MG63 (cell line): ENCODE measurements at places on chromosomes 3 and 15. TPM values are rescaled to one million over a fixed set of nuclear protein-coding genes. Genes with fewer than 3 reads are reported as not detected.

PAQR5 gene
- 8.6 and 8.9 TPM in 2 replicates for total RNA-seq

TGM4 gene
- total RNA-seq, result 0.43 TPM in 1 of 2 replicates, not detected in the other

ADPRH gene
- 0.69 and 3.4 TPM in 2 replicates for total RNA-seq

UBA7 gene
- total RNA-seq, result 5.8 and 6.9 TPM in 2 replicates

PRSS50 gene
- not detected in 2 replicates for total RNA-seq

FOXB1 gene
- not detected in 2 replicates for total RNA-seq

HTR3C gene
- total RNA-seq, result not detected in 2 replicates

PARP15 gene
- 0.10 TPM in 1 of 2 replicates, not detected in the other for total RNA-seq

ERC2 gene
- not detected in 2 replicates for total RNA-seq

MST1 gene
- 0.33 TPM in 1 of 2 replicates, not detected in the other for total RNA-seq

MRPL3 gene
- 334 and 451 TPM in 2 replicates for total RNA-seq

TM4SF18 gene
- total RNA-seq, result 4.5 and 6.4 TPM in 2 replicates

ZNF609 gene
- total RNA-seq, result 6.2 and 7.1 TPM in 2 replicates

LRRC2 gene
- total RNA-seq, result 0.10 and 0.36 TPM in 2 replicates

UROC1 gene
- total RNA-seq, result not detected in 2 replicates

- no peak for DNase-seq
Measured at GRCh38 chr3:72224804-72225509, 440.0 kb upstream of the PROK2 start.

- DNase-seq, result no peak
Measured at GRCh38 chr3:111605018-111605417, 9.9 kb upstream of the ZBED2 start.

DNA sequence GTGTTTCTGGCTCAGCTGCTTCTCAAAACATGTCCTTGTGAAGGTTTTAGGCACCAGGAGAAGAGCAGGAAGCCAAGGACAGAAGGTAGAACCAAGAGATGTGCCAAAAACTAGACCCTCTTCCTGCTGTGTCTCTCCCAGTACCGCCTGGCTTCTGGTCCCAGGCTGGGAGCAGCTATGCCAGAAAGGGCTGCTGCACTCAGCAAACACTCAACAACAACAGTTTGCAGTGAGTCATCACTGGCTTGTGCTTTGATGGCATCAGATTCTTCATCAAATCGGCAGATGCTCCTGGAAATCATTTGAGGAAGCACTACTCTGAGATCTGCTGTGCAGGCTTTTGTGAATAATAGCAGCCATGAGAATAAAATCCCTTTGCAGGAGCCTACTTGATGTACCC, 63.2 kb downstream of the DGKG start:
- DNase-seq, result peak; percentile 68

DNA sequence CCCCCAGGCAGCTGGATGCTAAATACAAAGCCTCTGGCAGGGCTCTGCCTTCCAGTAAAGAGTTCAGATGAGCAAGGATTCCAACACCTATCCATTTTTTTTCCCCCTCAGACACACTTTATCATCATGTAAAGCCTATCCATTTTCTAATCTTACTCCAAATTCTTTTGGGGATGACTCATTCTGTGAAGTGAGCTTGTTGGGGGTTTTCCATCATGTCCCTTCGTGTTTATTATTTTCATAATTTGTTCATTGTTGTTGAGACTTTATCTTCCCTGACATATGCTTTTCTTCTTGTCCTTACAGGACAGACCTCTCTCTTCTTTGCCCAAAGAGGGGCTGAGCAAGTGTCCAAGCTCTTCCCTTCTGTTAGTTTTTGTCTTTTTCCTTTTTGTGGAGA, 34.7 kb upstream of the SH3BP5 start:
- DNase-seq, result no peak

- no peak for DNase-seq
Measured at GRCh38 chr15:78978601-78979179, 33.8 kb upstream of the CTSH start.

DNA sequence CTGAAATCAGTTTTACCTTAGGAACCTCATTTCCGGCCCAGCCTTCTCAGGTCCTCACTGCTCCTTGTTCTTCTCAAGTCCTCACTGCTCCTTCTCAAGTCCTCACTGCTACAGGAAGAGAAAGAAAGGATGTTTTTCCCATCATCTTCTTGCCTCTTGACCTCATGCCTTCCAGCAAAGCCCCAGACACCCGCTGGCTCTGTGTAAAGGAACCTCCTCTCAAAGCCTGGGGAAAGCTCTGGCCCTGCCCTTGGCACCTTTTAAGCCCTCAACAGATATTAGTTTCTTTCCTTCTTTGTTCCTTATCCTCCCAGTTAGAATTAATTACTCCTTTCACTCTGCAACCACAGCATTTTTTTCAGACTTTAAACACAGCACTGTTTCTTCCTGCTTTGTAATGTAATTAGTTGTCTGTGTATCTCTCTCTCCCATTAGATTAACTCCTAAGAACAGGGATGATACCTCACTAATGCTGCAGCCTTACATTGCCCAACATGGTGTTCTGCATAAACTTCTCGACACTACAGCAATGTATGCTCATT, 4.0 kb upstream of the WDR49 start:
- no peak for DNase-seq

- no peak for DNase-seq
Measured at GRCh38 chr3:195441051-195441450, 1.8 kb downstream of the ACAP2 start.

DNA sequence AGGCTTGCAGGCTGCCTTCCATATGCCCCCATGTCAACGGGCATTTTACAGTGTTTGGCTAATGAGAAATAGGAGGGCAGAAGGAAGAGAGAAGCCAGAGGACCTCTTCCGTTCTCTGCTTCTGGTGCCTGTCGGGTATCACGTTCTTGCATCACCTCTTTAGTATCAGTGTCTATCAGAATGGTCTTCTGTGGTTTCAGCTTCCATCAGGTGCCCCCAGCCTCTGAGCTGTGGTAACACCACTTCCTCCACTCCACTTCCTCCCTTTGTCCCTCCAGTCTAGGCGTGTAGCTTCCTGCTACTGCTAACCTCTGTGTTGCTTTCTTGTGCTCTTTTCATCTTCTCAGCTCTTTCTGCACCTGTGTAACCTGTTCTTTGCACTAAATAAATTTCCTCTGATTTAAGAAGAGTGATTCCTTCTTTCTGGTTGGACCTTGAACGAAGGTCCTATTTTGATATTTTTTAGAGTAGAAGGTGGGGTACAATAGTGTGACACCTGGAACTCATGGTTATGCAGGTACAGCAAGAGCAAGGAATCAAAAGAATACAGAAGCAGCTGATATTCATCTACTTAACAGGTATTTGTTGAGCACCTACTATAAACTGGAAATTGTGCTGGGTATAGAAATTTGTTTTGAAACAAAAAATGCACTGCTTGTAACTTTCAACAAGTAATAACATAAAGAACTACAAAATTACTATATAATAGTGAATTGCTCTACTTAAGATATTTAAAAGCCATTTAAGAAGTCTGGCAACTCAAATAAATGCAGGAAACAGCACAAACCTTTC, 27.4 kb upstream of the FOXB1 start:
- DNase-seq, result no peak

DNA sequence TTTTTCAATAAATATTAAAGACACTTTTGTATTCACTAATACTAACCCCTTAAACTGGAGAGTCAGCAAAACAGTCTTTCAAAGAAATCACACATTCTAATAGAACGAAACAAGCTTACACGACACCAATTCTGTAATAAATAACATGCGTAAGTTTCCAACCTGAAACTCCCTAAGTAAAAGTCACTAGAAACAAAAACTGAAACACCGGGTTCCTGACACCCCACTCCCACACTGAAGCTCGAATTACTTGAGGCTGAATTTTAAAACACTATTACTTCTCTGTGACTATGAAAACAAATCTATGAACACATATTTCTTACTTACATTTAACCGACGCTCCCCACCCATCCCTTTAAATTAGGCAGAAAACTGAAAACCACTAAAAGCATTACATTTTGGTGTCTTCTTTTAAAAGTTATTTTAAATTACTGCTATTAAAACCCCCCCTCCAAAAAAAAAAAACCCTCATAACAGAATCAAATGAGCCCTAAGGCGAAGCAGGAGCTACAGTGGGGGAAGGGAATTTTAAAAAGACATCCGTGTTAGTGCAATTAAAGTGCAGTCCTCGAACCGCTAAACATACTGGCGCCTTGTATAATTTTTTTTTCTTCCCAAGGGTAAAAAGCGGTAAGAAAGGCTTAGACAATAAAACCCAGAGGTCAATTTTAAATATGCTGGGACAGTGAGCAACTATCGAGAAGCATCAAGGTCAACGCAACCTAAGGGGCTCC, 878 bp downstream of the SPPL2A start:
- DNase-seq, result no peak

DNA sequence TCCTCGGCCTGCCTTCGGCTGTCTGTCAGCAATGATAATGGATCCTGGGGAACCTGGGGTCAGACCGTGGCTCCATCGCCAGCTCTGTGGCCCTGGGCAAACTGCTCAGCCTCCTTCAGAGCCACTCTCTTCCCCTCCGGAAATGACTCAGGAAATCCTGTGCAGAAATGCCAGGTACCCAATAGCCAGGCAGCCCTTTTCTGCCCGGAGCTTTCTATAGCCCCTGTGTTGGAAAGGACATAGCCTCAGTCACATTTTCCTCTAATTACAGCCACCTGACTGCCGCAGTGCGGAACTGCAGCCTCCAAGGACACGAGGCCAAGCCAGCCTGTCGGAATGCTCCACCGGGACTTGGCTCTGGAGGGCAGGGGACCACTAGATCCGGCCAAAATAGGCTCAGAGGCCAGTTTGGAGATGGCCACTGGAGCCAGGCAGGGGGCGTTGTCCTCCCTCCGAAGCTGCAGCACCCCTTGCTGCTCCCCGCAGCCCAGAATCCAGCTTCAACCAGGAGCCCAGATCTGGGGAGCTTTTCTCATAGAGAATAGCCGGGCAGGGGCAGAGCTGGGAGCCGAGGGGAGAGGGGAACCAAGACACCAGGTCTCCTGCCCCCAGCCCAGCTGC, 11.6 kb upstream of the ZXDC start:
- DNase-seq, result peak; percentile 38

GRCh38 chr3:140298569-140299070, 363.6 kb downstream of the CLSTN2 start:
- DNase-seq, result no peak

DNA sequence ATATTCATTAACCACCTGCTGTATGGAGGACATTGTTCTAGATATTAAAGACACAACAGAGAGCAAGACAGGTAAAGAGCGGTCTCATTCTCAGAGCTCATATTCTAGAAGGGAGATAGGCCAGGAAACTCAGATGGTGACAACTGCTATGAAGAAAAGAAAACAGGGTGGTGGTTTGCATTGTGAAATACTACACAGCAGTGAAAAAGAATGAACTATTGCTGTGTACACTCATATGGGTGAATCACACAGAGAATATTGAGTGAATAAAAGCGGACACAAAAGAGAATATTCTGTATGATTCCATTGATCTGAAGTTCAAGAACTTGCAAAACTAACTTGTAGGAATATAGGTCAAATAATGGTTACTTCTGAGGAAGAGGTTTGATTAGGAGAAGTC, 76.7 kb downstream of the TOP2B start:
- no peak for DNase-seq

GRCh38 chr3:159025733-159026132, 223.9 kb downstream of the MFSD1 start:
- DNase-seq, result no peak

DNA sequence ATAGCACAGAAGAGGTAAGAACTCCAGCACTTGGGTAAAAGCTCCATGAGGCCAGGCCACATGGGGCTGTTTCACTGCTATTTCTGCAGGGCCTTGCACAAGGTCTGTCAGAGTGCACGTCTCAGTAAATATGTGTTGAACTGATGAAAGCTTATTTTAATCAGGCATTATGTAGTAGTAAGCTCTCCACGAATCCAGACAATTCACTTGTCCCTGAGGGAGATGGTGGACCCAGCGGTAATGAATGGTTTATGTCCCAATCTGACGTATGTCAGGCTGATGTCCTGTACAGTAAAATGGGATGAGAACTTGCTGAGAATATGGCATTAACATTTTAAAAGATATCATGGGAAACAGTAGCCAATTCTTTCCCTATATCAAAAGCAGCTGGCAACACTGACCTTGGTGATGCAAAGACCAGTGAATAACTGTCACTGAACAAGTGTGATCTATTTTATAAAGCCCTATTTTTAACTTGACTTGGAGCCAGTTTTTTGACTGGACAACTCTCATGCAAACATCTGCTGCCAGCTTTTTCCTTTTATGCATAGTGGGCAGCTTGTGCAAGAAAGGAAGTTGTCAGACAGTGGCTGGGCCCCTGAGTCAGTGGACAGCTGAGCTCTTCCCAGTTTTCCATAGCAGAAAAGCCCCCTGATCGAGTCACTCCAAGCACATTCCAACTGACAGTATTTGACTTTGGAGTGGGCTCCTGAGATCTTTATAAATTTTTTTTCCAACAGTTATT, 519.8 kb upstream of the MDFIC2 start:
- peak; percentile 76 for DNase-seq

GRCh38 chr15:78007964-78008886, 69.3 kb downstream of the TBC1D2B start:
- DNase-seq, result peak; percentile 90

- DNase-seq, result no peak
Measured at GRCh38 chr3:193935916-193936315, 200.0 kb upstream of the HES1 start.

DNA sequence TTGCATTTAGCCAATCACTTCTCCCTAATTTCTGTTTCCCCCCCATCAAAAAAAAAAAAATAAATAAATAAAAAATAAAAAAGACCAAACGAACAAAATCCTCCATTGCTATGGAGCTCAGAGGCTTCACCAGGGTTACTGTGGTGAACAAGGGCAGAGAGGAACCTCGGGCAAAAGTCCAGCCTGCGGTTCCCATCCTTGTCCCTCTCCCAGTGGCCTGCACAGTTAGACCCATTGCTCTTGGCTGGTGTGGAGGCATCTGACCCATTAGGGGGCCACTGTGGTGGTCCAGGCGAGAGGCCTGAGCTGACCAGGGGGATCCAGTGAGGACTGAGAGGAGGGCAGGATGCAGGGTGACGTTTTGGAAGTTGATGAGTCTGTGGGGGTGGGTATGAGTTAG, 18.8 kb downstream of the CORO2B start:
- DNase-seq, result no peak

- DNase-seq, result peak; percentile 38
Measured at GRCh38 chr3:56135941-56136340, 332.3 kb downstream of the ERC2 start.

GRCh38 chr15:64809649-64810496, 15.6 kb downstream of the PIF1 start:
- peak; percentile 64 for DNase-seq

GRCh38 chr3:197302696-197303341, 4.4 kb upstream of the DLG1 start:
- DNase-seq, result no peak

DNA sequence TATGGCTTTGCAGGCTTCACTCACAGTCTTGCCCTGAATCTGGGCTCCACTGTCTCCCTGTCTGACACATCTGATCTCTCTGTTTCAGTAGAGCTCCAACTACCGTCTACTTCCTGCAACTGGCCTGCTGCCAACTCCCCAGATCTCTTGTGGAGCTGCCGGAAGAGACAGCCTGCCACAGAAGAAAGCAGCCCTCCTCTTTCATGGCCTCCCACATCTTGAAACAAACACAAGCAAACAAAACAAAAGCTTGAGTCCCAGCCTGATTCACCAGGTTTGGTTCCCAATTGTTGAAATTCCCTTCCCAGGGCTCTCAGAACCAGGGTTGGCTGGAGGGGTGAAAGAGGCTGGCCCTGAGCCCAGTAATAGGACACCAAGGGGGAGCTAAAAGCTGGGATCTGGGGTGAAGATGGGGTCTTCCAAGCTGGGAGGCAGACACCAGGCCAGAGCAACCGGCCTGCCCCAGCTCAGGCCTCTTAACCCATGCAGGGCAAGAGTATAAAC, 55.3 kb upstream of the CA12 start:
- DNase-seq, result peak; percentile 75
